GM19239 (cell line): ENCODE measurements at places on chromosomes 5 and 9.

GRCh38 chr5:76682387-76682786 is 33.5 kb upstream of the F2R start:
- no peak for DNase-seq

- no peak for DNase-seq
These were observed 51.2 kb upstream of the TRIM32 start for GRCh38 chr9:116635908-116636307.

GRCh38 chr5:111840036-111840674 is 83.2 kb upstream of the NREP start:
- no peak for DNase-seq

DNA sequence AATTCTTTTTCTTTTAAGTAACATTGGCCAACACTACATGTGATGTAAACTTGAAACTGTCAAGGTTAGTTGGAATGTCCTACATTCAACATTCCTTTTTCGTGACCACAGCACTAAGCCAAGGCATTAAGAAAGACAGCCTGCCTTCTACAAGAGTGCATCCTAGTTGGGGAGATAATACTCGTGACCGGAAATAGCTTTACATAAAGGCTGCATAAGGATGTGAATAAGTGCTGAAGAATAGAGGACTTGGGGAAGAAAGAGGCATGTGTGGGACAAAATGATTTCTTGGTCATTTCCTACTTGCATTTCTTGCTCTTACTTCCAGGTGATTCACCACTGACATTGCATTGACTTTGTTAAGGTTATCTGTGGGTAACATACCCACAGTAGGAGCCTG is 282.0 kb downstream of the DMRT2 start:
- DNase-seq = no peak

DNA sequence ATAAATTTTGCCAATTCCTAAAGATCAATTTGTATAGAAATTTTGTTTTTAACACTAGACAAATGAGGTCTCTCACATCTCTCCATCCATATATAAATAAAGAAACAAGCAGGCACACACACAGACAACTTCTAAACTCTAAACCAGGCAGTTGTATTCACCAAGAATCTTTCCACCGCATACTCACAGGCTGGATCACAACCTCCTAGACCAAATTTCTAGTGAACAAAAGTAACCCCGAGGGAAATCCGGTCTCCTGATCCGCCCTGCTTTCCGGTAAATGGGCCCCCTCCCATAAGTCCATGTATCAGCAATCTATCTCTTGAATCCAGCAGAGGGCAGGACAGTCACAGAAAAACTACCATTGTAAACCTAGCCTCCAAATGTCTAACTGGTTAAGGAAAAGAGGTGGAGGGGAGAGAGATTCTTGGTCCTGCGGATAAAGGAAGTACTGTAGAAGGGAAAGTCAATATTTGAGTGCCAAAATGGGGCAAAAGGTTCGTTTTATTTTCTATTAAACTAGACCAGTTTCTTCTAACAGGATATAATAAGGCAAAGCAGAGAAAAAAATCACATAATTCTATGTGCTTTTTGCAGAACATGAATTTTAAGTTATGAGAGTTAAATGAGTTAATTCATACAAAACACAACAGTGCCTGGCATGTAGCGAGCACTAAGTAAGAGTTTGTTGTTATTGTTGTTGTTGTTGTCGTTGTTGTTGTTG is 4.8 kb upstream of the SMU1 start:
- DNase-seq = peak; percentile 55

DNA sequence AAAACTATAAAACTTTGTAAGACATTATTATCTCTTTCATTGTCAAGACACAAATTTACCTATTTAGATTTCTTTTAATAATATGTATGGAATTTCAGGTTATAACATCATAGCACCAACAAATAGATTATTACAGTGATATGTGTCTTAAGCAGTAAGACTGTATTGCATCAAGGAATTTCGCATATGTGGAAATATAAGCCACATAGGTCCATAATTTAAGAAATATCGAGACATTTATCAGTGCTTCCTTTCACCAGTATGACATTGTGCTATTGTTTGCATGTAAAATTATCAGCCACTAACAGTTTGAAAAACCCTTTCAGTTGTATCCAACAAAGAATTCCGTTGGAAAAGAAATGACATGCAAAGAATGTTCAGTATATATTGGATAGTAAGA is 186.7 kb upstream of the RASA1 start:
- DNase-seq = no peak

DNA sequence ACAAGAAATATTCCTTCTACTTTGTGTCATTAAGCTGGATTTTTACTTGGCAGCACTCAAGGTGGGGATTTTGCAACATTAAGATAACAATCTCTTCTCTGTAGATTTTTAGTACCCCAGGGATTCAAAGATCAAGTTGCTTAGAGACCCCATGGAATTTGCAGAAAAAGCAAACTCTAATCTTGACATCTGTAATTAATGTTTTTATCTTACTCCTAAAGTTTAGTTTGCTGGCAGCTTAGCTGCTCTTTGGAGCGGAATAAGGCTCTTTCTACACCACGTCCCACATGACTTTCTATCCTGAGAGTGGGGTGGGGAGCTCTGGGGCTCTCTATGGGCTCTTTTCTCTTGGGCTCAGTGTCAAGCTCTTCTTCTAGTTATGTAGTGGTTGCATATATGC is 21.7 kb upstream of the SPDL1 start:
- no peak for DNase-seq

DNA sequence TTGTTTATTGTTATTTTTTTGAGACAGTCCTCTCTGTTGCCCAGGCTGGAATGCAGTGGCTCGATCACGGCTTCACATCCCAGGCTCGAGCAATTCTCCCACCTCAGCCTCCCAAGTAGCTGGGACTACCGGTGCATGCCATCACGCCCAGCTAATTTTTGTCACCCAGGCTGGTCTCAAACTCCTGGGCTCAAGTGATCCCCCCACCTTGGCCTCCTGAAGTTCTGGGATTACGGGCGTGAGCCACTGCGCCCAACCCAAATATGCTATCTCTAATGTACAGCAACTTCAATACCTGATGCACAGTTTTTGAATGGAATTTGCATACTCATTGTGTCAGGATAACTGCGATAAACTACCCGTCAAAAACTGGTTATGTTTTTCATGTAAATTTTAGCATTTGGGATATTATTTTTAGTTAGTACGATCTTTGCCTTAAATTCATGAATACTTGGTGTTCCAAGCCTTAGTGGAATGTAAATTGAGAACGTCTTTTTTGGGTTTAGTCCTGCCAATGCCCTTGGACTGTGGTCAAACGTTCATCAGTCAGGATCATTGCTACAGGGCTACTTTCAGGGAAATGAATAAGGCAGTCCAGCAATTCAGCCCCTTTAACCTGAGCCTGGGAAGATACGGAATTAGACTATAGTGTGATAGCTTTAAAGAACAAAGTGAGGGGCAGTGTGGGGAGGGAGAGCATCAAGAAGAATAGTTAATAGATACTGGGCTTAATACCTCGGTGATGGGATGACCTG is 4.4 kb downstream of the UGCG start:
- DNase-seq = no peak

DNA sequence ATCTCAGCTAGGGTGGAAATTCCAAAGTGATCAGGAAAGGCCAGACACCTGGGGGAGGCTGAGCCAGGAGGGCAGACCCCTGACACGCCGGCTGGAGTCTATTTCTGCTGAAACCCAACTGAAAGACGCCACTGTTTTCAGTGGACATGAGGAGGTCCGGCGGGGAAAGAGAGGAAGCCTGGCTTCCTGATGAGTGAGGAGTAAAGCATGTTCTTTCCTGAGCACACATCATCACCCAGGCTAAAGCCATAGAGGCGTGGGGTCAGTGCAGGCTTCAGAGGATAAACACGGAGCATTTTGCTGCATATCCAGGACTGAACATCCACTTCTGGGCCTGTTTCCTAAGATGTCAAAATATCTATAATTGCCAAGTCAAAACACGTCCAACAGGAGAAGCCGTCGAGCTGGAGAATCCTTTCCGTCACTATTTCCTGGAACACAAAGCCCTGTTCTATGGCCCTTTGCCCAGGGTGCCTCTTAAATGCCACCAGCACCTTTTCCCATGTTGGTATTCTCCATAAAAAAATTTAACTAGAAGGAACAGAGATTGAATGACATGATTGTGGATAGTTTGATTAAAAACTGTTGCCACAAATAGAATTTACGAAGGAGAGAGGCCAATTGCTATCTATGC is 597.9 kb upstream of the ADAMTS16 start:
- DNase-seq = no peak

- DNase-seq = no peak
These were observed at the start of gene ZNF300 for GRCh38 chr5:150904479-150905311. Gene ZNF300, minus strand, starts transcription at chr5:150904980. Its CDS starts 1,825 bp downstream, at chr5:150903155.

GRCh38 chr9:90499761-90500160 is 142.9 kb downstream of the DIRAS2 start:
- DNase-seq = no peak

- peak; percentile 35 for DNase-seq
These were observed 48.1 kb downstream of the POC5 start for GRCh38 chr5:75668977-75669689.

- DNase-seq = no peak
These were observed 27.3 kb downstream of the ETF1 start for GRCh38 chr5:138515556-138516245.

DNA sequence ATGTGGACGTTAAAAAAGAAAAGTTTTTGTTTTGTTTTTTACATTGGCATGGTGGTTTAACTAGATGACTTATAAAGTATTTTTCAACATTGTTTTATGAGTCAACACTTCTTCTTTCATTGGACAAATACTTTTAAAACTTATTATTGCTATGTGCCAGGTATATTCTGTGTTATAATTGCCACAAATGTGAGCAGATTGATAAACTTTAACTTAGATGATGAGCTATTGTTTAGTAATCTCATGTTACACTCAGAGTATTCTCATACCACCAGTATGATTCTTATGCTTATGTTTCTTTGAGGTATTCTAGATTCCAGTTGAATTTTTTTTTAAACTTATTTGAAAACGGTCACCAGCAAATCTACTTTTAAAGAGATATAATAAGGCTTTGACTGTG is 60.3 kb downstream of the RASA1 start:
- DNase-seq = no peak

DNA sequence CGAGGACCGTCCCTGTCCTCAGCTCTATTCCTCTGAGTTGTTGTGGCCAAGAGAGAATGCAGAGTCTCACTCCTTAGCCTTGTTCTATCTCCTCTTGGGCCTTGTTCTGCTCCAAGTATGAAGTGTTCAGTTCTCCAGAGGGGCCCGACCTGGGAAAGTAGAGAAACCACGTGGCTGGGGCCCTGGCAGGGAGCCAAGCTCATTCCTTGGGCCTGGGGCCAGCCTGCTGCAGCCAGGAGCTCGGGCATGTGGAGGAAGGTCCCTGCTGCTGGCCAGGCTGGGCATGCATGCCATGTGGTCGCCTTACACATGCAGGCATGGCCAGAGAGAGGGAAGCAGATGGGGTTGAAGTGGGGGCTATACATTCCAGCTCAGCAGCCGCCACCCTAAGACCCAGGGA is 60.7 kb downstream of the COL27A1 start:
- no peak for DNase-seq

DNA sequence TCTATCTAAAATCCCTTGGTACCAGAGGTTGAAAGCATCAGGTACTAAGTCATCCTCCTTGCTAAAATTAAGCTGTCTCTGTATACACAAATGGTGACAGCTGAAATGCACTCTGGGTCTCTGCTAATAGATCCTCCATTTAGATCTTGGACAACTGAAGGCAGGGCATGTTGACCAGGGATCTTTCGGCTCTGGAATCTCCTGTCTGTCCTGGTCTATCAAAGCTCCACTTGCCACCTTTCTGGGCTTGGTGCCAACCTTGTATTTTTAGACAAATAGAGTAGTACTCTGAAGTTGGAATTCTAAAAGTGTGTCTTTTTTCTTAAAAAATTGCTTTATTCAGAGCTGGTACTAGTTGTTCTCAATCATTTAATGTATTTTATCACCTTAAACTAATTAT is 135.2 kb upstream of the HMHB1 start:
- DNase-seq = no peak

- DNase-seq = no peak
These were observed 27.6 kb downstream of the ZBTB43 start for GRCh38 chr9:126832440-126832839.

GRCh38 chr9:132409828-132410528 is at the start of gene CFAP77:
Gene CFAP77, plus strand, starts transcription at chr9:132410211. Its CDS starts 61 bp downstream, at chr9:132410272.
- DNase-seq = no peak
